ENCODE measurements at places on chromosomes 1 and 21.

DNA sequence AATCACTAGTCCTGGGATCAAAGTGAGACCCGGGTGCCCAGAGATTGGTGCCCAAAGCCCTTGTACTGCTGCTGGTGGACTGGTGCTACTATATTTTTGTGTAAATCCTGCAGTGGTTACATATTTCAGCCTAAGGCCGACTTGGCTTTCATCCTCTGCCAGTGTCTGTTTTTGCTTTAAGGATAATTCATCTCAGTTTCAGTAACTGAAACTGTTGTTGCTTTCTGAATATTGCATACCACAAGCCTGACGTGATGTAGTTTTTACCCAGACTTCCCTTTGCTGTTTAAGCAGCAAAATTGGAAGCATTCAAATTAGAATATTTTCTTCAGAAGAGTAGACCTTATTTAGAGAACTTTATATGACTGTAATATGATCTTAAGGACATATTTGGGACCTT lies 341.8 kb downstream of the RYR2 start:
- no peak for DNase-seq

GRCh38 chr1:242017580-242018233 lies 18.8 kb upstream of the MAP1LC3C start:
- no peak for DNase-seq

DNA sequence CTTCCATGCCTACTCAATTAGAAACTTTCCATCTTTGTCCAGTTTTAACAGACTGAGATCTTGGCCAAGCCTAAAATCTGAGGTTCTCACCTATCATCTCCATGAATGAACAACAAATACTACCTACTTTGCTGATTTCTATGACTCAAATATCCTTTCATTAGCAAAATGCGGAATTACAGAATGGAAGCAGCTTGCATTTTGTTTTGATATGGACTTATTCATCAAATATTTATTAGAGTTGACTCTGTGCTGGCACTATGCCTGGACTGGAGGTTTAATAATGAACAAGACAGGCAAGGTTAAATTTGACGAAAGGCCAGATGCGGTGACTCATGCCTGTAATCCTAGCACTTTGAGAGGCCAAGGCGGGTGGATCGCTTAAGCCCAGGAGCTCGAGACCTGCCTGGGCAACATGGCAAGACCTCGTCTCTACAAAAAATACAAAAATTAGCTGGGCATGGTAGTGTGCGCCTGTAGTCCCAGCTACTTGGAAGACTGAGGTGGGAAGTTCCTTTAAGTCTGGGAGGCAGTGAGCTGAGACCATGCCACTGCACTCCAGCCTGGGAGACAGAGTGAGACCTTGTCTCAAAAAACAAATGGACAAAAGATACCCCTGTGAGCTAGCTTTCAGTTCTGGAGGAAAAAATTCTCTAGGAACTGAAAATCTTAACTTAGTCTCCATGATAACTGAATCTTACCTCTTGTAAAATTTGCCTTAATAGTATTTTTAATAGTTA lies 29.4 kb upstream of the SOD1 start:
- DNase-seq = no peak

DNA sequence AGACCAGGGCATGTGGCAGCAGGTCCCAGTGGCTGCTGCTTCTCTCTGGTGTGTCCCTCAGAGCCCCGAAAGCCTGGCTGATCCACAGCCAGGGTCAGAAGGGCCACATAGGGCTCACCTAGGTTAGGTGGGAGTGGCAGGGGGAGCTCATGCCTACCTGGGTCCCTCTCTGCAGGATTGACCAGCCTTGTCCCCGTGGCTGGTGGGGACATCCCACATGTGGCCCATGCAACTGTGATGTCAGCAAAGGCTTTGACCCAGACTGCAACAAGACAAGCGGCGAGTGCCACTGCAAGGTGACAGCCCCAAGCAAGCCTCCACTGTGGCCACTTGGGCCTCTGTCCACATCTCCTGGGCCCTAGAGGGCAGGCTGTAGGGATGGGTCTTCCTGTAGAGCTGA lies 15.7 kb downstream of the CELSR2 start:
- no peak for DNase-seq

GRCh38 chr1:212649020-212649419 lies 40.5 kb downstream of the ATF3 start:
- DNase-seq = no peak

- no peak for DNase-seq
These were observed 61.4 kb downstream of the SLC16A1 start for GRCh38 chr1:112894561-112895011.

- no peak for DNase-seq
These were observed 355.9 kb downstream of the PTPRU start for GRCh38 chr1:29592261-29592615.

DNA sequence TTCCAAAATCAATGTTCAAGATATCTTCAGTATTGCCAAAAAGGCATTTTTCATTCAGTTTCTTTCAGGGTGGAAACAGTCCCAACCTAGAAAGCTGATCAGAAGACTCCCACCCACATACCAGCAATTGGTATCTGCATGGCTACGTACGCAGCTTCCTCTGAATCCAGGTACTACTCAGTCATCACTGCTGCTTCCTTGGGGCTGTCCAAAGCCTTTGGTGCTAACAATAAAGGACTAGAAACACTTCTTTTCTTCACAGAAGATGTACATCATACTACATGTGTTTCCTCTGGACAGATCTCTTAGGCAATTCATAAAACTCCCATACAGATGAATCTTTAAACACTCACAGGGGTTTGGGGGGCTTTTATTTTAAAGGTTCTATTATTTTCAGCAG lies 29.8 kb downstream of the VPS26C start:
- DNase-seq = no peak

DNA sequence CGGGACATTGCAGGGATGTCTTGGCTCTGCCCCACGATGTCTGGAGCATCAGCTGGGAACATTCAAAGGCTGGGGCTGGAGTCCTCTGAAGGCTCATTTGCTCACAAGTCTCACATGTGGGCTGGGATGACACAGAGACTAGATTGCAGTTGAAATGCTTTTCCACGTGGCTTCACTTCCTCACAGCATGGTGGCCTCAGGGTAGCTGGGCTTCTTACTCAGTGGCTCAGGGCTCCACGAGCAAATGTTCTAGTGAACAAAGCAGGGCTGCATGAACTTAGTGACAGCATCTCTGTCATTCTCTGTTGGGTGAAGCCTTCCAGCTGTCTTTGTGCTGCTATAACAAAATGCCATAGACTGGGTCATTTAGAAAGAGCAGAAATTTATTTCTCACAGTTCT lies 247.0 kb upstream of the POU3F1 start:
- no peak for DNase-seq

- no peak for DNase-seq
These were observed 75.1 kb upstream of the GNG4 start for GRCh38 chr1:235724730-235725129.

- no peak for DNase-seq
These were observed 95.9 kb upstream of the CCDC190 start for GRCh38 chr1:162956922-162957321.

DNA sequence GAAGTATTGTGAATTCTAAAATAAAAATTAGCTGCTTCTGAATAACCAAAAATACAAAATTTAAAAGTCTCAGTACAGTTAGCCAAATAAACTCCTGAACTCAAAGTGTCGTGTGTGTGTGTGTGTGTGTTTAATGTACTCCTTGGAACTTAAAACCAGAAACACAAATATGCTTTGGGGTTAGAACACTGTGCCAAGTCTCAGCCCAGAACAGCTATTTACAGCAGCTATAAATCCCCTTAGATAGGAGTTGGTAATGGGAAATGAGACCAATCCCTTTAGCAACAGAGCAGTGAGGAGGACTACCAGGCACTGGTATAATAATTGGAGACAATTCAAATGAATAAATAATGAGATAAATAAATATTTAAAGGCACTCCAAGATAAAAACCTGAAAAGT lies 83.1 kb downstream of the PATJ start:
- no peak for DNase-seq

GRCh38 chr1:74467786-74468377 lies 44.5 kb downstream of the LRRC53 start:
- no peak for DNase-seq

DNA sequence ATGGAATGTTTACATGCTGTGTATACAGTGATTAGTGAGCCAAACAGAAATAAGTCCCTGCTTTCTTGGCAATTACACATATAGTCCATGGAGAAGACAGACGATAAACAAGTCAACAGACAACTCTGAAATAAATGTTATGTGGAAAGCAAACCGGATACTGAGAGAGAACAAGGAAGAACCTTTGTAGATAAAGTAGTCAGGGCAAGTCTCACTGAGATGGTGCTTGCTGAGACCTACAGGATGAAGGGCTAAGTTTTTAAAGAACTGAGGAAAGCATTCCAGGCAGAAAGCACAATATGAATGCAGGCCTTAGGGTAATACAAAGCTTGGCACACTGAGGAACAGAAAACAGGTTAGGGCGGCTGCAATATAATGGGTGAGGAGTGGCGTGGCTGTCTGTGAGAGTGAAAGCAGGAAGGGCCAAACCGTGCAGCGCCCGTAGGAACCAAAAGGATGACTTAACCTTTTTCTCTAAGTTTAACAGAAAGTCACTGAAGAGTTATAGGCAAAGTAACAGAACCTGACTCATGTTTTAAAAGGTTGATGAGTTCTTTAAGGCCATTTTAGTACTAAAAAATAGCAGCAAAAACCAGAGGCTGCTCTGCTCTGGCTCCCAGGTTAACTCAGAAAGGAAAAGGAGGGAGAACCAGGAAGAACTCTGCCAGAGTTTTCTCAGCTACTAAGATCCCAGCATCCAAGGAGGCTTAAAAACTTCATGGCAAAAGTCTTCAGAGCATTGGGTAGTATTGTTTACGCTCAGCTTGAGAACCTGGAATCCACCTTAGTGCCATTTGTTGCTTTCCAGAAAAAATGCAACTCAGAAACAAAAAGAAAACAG lies 8.7 kb upstream of the TTF2 start:
- peak; percentile 27 for DNase-seq

- no peak for DNase-seq
These were observed 108.6 kb upstream of the RAB3GAP2 start for GRCh38 chr1:220380885-220381284.

DNA sequence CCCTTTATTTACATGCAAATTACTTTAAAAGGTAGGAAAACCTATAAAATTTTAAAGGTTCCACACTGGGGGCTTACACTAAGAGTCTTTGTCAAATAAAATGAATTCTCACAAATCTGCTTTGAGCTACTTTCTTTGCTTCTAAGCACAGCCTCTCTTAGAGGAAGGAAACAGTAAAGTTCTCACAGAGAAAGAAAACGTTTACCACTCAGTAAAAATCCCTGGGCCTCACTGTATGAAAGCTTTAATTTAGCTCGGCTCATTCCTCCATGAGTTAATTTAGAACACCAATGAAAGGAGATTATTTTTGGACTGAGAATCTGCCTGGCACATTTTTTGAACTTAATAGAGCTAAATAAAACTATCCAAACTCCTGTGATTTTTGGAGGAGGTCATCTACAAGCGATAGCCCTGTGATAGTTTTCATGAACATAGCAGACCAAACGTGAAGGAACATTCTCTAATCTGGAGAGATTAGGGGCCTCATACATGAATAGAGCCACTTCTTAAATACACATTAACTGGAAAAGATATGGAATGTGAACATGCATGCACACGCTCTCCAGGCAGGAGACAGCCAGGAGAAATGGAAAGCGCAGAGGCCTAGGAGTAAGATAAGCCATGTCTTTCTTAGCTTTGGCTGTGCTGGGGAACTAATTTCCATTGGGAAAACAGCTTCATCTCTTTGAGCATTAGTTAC lies 32.8 kb downstream of the PRRX1 start:
- DNase-seq = no peak

DNA sequence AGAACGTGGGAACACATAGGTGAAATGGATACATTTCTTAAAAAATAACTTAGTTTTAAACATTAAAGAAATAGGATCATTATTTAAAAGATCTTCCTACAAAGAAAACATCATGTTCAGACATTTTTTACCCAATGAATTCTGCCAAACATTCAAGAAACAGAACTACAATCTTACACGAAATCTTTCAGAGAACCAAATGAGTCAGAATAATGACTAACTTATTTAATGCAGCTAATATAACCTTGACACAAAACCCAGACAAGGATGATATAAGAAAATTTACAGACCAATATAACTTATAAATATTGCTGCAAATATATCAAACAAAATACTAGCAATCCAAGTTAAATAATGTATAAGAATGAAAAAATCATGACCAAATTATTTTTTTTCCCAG lies 220.1 kb upstream of the KCNK2 start:
- no peak for DNase-seq

DNA sequence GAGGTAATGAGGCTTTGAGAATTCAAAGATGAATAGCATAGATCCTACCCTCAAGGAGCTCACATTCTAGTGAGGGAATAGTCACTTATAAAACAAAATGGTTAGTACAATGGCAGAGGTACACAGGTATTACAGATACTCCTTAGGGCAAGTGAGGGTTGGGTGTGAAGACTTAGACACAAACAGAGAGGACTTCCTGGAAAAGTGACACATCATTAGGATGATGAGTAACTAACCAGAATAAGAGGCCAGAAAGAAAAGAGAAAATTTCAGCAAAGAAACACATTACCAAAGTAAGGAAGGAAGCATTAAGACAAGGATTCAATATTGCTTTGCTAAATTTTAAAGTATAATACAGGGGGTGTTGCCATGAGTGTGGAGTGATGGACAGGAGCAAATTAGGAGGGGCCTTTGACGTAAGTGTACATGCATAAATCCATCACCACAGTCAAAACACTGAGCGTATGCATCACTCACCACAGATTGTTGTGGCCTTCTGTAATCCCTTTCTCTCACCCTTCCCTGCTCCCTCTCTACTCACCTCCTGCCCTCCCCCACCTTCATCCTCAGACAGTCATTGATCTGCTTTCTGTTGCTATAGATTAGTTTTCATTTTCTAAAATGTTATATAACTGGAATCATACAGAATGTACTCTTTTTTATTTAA lies 7.9 kb downstream of the CD53 start:
- no peak for DNase-seq

DNA sequence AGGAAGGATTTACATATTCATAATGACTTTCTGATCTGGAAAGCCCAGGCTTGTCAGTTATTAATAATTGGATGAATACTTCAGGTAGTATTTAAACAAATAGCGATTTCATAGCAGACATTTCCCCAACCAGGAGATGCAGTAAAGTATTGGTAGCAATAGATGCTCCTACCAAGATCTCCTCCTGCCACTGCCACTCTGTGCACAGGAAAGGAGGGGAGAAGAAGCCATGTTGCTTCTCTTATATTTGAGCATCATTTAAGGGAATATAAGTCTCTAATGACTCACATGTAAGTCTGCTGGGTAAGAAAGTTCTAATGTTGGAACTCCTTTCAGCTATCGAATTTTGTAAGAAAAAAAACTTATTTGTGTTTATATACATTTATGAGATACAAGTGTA lies 420 bp upstream of the IFI16 start:
- DNase-seq = no peak

Data from stimulated activated CD8-positive, alpha-beta memory T cell treated with anti-CD3 and anti-CD28 coated beads, Interleukin-7, amount 100 ng/mL, for 48 hours (primary cell).